ENCODE measurements at places on chromosomes 4 and X. TPM values are rescaled to one million over a fixed set of nuclear protein-coding genes. Genes with fewer than 3 reads are reported as not detected.

USP11 gene
- total RNA-seq, result 41.7 TPM

CPLX1 gene
- 0.13 TPM for total RNA-seq

CACNA1F gene
- 0.24 TPM for total RNA-seq

SSX3 gene
- total RNA-seq, result not detected

HTN1 gene
- total RNA-seq, result not detected

IBSP gene
- not detected for total RNA-seq

PRKG2 gene
- 0.58 TPM for total RNA-seq

ERCC6L gene
- total RNA-seq, result 10.2 TPM

FAM47A gene
- total RNA-seq, result not detected

DNA sequence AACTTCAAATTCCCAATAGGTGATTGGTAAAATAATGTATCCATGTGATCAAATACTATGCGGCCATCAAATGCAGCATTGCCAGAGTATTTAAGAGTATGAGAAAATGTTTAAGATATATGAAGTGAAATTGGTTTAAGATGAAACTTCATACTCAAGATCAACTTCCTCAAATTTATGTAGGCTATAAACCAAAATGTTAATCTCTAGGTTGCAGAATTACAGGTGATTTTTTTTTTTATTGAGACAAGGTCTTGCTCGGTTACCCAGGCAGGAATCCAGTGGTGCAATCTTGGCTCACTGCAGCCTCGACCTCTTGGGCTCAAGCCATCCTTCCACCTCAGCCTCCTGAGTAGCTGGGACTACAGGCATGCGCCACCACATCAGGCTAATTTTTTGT, 25.3 kb downstream of the ACSL4 start:
- DNase-seq, result no peak
- H3K36me3 ChIP-seq, result no peaks in the 10 kb centered on the region
- no peak overlapping the region for H3K4me3 ChIP-seq
- H3K27ac ChIP-seq, result no peak overlapping the region

- H3K4me1 ChIP-seq, result peaks cover 4% of the 10 kb centered on the region
- H3K4me3 ChIP-seq, result no peak overlapping the region
- H3K27ac ChIP-seq, result no peak overlapping the region
- no peak for DNase-seq
- H3K36me3 ChIP-seq, result peaks cover 5% of the 10 kb centered on the region
These were observed 32.9 kb downstream of the LAMTOR3 start for GRCh38 chr4:99861120-99861905.

- no peaks in the 10 kb centered on the region for H3K4me1 ChIP-seq
- no peak overlapping the region for H3K27ac ChIP-seq
- peak; percentile 11 for DNase-seq
These were observed 13.3 kb upstream of the IL3RA start for GRCh38 chrX:1323315-1323714.

GRCh38 chr4:145824463-145824862, 114.2 kb downstream of the ZNF827 start:
- no peak overlapping the region for H3K27ac ChIP-seq
- H3K4me1 ChIP-seq, result peaks cover 4% of the 10 kb centered on the region
- no peak overlapping the region for H3K4me3 ChIP-seq

DNA sequence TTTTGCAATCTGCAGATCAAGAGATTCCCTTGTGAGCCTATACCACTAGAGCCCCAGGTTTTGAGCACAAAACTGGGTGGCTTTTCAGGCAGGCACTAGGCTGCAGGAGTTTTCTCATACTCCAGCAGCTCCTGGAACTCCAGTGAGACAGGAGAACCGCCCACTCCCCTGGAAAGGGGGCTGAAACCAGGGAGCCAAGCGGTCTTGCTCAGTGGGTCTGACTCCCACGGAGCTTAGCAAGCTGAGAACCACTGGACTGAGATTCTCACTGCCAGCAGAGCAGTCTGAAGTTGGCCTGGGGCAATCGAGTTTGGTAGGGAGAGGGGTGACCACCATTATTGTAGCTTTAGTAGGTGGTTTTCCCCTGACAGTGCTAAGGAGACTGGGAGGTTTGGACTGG, 313.8 kb upstream of the TEX13C start:
- no peak overlapping the region for H3K27ac ChIP-seq
- H3K36me3 ChIP-seq, result no peaks in the 10 kb centered on the region
- H3K27me3 ChIP-seq, result no peaks in the 10 kb centered on the region
- no peak for DNase-seq

DNA sequence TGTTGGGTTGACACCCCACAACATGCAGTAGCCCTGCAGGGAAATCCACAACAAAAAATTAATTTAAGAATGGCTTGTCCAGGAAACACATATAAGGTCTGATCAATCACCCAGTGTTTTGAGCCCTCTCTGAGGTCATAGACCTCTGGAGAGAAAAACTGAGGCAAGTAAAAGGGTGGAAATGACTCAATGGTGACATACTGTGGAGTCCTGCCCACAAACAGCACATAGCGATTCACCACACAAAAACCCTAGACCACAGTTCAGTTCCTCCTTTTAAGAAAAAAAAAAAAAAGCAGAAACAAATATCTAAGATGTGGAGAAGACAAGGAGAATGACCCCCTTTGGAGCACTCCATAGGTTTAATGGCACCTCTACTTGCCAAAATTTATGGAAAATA, 2691.0 kb downstream of the PCDH7 start:
- H3K4me3 ChIP-seq, result no peak overlapping the region
- H3K4me1 ChIP-seq, result no peaks in the 10 kb centered on the region
- no peak overlapping the region for H3K27ac ChIP-seq
- no peaks in the 10 kb centered on the region for H3K27me3 ChIP-seq

GRCh38 chr4:56690393-56690792, 9.3 kb upstream of the HOPX start:
- H3K27me3 ChIP-seq, result peaks cover 5% of the 10 kb centered on the region
- no peak overlapping the region for H3K4me3 ChIP-seq
- H3K4me1 ChIP-seq, result no peaks in the 10 kb centered on the region

- H3K4me3 ChIP-seq, result no peak overlapping the region
- H3K27me3 ChIP-seq, result no peaks in the 10 kb centered on the region
- H3K4me1 ChIP-seq, result no peaks in the 10 kb centered on the region
- H3K27ac ChIP-seq, result no peak overlapping the region
- H3K36me3 ChIP-seq, result no peaks in the 10 kb centered on the region
These were observed 36.1 kb upstream of the REPS2 start for GRCh38 chrX:16910376-16910775.

- H3K4me1 ChIP-seq, result peaks cover 13% of the 10 kb centered on the region
- H3K27me3 ChIP-seq, result no peaks in the 10 kb centered on the region
- no peak overlapping the region for H3K27ac ChIP-seq
- no peak overlapping the region for H3K4me3 ChIP-seq
- no peaks in the 10 kb centered on the region for H3K36me3 ChIP-seq
- no peak for DNase-seq
These were observed 31.9 kb downstream of the DTHD1 start for GRCh38 chr4:36313301-36313700.

DNA sequence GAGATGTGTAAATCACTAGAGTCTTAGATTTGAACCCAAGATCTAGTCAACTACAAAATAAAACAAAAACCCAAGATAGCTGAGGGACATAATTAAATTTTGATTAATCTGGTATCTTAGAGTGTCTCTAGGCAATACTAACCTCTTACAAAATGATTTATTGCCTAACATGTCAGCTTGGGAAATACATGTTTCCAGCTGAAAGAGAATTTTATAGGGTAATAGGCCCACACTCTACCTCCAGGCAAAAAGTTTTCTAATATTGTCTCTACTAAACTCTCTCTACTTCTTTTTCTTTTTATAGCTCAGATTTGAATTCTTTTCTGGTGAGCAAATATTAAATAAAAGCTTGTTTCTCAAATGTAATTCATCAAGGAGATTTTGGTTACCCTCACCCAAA, 263.2 kb downstream of the IL15 start:
- no peaks in the 10 kb centered on the region for H3K27me3 ChIP-seq
- no peak for DNase-seq
- no peaks in the 10 kb centered on the region for H3K36me3 ChIP-seq
- no peaks in the 10 kb centered on the region for H3K4me1 ChIP-seq

GRCh38 chr4:9979101-9979701, 42.1 kb downstream of the SLC2A9 start:
- DNase-seq, result no peak
- H3K27me3 ChIP-seq, result no peaks in the 10 kb centered on the region
- H3K4me1 ChIP-seq, result no peaks in the 10 kb centered on the region
- H3K4me3 ChIP-seq, result no peak overlapping the region
- H3K27ac ChIP-seq, result no peak overlapping the region

DNA sequence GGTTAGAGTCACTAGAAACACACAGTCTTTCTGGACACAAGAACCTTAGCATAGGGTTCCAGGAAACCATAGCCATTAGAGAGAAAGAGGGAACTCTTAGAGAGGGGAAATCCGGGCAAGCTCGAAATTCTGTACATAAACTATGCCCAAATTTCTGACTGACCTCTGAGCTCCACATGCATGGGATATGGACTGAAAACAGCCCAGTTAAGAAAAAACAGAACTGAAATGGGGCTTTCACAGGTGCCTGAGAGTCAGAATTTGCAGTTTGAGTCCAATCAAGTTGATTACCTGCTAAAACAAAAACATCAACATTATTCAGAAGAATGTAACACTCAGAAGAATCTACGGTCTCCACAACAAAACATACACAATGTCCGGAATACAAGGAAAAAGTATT, 13.1 kb downstream of the DCHS2 start:
- no peaks in the 10 kb centered on the region for H3K4me1 ChIP-seq
- DNase-seq, result no peak
- no peaks in the 10 kb centered on the region for H3K27me3 ChIP-seq
- H3K36me3 ChIP-seq, result no peaks in the 10 kb centered on the region

GRCh38 chrX:136783159-136783558, 2.4 kb upstream of the ARHGEF6 start:
- H3K4me3 ChIP-seq, result no peak overlapping the region
- H3K27me3 ChIP-seq, result no peaks in the 10 kb centered on the region
- H3K27ac ChIP-seq, result no peak overlapping the region
- no peak for DNase-seq
- peaks cover 35% of the 10 kb centered on the region for H3K4me1 ChIP-seq

DNA sequence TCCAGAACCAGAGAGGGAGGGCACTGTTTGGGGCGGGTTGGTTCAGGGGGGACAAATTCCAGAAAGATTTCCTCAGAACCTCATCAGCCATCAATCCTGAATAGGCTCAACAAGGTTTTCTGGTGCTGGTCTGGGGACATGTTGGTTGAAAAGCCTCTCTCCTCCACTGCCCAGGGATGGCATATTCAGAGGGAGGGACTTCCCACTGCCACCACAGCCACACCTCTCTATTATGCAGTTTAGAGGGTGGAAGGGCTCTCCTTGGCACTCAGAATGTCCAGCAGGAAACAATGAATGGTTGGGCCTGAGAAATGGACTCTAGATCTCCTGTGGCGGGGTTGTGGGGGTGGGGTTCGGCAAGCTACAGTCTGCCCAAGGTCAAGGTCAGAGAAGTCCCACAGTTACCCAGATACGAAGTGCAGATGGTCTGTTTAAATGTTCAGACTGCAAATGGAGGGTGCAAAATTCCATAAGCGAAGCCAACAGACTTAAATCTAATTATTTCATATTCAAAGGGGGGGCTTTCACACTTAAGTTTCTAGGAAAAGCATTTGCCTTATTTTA, 70.7 kb downstream of the LEF1 start:
- no peak for DNase-seq
- H3K27me3 ChIP-seq, result no peaks in the 10 kb centered on the region
- H3K4me1 ChIP-seq, result peaks cover 90% of the 10 kb centered on the region

Data from CD8-positive, alpha-beta memory T cell (primary cell).